ENCODE measurements at places on chromosomes 6 and 20.

DNA sequence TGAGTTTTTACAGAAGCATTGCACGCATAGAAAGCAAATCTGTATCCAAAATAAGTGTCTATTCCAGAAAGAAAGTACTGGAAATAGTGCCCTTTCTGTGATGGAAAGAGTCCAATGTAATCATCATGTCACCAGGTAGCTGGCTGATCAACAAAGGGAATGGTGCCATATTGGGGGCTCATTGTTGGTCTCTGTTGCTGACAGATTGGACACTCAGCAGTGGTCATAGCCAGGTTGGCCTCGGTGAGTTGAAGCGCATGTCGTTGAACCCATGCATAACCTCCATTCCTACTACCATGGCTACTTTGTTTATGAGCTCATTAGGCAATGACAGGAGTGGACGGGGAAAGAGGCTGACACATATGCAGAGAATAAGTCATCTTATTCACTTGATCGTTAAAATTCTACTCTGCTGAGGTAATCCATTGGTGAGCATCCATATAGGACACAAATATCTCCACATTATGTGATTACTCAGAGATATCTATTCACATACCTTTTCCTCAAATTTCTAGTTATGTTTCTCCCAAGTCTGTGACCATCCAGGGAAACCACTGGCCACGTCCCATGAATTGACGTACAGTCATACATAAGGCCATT lies 560.5 kb downstream of the HAO1 start:
- DNase-seq, result no peak

GRCh38 chr20:51159303-51159702 lies 136.4 kb upstream of the KCNG1 start:
- DNase-seq, result no peak

DNA sequence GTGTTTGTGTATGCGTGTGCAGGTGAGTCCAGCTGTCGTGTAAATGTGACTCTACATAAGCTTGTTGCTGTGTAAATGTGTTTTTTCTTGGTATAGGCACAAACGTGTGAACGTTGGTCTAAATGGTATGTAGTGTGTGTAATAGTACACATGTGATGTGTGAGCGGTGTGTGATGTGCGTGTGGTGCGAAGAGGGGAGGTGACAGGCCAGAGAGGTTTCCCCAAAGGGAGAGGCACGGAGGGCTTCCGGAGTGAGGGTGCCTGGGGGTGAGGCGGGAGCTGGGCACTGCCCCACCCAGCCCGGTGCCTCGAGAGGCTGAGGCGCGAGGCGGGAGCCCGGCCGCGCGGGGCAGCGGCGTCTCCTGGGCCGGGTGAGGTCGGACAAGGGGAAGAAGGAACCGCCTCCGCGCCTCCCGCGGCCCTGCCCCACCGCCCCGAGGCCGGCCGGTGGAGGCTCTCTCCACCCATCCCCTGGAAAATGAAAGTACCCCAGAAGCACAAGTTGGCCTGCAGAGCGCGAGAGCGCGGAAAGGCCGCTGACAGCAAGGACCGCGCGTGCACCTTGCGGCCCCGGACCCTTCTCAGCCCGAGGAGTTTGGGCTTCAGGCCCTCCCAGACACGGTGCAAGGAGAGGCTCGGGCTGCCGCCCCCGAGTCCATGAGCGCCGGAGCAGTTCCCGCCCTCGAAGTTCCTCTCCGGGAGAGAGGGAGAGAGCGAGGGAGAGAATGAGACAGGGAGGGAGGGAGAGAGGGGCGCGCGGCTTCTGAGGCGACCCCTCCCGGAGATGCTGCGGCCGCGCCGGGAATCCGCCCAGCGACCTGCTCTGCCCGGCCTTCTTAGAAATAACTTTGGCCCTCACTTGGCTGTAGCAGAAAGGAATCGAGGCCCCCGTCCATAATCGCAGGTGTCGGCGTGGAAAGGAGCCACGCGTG lies 43.2 kb upstream of the OSTM1 start:
- DNase-seq, result no peak

DNA sequence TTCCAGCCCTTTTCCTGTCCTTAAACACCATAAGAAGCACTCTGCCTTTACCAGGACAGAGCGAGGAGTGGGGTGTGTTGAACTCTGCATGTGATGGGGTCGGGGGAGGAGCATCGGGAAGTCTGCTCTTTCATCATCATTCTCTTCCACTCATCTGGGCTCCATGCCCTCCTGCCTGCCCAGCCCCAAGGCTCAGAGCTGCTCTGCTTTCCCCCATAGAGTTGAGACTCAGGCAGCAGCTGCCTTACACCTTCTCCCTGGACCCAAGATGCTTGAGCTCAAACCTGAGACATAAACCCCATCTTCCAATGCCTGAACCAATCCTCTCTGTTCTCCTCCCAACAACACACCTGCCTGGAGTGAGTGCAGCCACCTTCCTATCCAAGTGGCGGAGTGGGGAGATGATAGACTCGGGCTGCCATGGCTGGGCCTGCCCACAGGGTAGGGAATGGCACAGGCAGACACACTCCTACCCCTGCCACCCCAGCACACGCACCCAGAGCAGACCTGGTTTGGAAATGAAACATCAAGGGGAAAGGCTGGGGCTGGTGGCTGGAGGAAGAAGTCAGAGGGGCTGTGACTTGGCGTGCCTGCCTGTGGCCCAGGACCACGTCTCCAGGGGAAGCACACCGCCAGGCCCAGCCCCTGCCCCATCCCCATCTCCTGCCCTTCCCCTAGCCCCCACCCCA lies 28.4 kb downstream of the TFEB start:
- DNase-seq, result peak; percentile 38

- no peak for DNase-seq
These were observed 41.0 kb downstream of the GFOD1 start for GRCh38 chr6:13446381-13446780.

GRCh38 chr6:146355521-146356100 lies 188.0 kb upstream of the RAB32 start:
- no peak for DNase-seq

DNA sequence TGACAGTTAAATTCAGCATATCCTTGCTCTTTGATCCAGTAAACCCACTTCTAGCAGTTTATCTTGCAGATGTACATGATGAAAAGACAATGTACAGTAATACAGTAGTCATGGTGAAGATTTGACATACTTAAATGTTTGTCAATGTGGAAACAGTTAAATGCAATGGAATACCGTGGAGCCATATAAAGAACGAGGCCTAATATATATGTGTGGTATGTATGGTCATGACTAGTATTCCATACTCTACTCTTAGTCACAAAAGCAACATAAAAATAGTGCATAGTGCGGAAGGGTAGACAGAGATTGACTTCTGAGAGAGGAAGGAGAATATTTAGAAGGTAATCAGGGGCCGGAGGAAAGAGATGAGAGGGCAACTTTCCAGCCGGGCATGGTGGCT lies 70.7 kb upstream of the ARMC2 start:
- DNase-seq, result no peak

DNA sequence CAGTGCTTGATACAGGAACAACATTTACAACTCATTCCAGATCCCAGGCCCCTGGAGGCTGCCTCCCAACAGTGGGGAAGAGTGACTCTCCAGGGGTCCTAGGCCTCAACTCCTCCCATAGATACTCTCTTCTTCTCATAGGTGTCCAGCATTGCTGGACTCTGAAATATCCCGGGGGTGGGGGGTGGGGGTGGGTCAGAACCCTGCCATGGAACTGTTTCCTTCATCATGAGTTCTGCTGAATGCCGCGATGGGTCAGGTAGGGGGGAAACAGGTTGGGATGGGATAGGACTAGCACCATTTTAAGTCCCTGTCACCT lies 4.2 kb downstream of the PIM1 start:
- DNase-seq, result no peak

GRCh38 chr6:143699430-143699825 lies 21.7 kb downstream of the PHACTR2 start:
- DNase-seq, result no peak

DNA sequence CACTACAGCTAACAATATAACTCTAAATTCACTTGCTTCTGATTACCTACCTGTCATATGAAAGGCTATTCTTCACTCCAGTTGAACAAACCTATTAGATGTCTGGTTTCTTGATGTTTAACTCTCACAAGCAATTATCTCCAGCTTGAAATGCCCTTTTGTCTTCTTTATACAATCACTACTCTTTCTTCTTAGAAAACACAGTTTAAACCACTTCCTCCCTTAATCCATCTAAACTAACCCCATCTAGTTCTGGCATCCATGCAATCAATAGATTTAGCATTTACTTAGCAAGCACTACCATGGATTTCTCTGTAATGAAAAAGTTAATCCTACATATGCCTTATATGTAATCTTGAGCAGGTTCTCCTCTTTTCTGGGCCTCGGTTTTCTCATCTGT lies 127.3 kb downstream of the ATXN1 start:
- DNase-seq, result no peak

DNA sequence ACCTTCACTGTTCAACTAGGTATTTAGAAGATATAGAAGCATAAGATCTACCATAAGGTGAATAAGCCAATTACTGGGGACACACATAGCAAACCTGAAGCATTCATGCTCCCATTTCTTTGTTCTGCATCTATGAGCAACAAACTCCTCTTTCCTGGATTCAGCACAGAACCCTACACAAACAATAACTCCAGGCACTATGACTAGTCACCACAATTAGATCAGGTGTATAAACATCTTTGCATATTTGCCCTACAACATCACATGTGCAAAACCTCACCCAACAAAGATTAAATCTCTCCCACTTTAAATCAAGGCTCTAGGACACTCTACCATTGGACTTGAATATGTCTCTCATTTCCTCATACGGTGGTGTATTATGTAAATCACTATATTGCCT lies 652.3 kb downstream of the EPHA7 start:
- DNase-seq, result no peak

GRCh38 chr6:110410511-110410910 lies 4.9 kb downstream of the DDO start:
- DNase-seq, result no peak

DNA sequence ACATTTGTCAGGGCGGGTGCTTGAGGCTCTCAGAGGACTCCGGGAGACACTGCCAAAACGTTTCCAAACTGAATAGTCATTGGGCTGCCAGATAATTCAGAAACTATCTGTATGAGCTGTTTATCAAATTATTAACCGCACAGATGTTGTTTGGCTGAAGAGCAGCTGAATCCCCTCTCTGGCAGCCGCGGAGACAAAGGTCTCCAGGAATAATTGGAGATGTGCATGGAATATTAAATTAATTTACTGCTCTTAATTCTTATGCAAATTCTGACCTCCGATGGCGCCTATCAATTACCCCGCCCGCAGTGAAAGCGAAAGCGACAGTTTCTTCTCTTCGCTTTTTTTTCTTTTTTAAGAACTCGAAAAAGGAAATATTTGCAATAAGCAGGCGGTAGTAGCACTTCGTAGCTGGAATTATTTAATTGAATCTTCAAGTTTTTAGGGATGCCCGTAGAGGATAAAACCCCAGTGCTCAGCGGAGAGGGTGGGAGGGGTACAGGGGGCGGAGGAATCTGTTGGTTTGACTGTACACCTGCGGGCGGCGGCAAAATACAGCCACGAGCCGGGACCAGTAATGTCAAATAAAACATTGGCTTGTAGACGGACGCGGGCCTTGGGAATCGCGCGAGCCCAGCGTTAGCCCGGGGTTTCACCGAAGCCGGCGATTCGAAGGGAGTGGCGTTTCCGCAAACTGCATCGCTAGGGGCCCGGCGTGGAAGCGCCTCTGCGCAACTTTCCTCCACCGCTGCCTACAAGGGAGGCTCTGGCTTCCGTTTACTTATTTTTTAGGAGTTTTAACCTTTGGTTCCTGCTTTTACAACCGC lies 6.2 kb downstream of the LINC00237 start:
- peak; percentile 56 for DNase-seq

GRCh38 chr20:44211177-44212039 lies 837 bp upstream of the OSER1 start:
- DNase-seq, result no peak

DNA sequence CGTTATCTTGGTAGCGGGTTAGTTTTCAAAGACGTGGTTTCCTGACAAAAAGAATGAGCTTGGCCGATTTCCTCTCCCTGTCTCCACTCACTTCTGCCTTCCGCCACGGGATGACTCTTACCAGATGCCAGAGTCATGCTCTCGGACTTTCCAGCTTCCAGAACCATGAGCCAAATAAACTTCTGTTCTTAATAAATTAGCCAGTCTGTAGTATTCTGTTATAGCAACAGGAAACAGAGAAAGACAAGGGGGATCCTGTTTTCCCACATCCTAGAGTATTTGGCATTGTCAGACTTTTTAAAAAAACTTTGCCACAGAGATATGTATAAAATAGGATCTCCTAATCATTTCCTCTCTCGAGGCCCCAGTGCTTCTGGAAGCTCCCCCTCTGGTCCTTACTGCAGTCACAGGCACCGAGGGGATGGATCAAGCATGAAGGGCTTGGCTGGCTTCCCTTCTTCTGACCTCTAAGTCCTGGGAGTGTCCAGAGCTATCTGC lies 84.9 kb upstream of the NAA20 start:
- no peak for DNase-seq

- DNase-seq, result no peak
These were observed 3.6 kb upstream of the RALY start for GRCh38 chr20:33990075-33990474.

DNA sequence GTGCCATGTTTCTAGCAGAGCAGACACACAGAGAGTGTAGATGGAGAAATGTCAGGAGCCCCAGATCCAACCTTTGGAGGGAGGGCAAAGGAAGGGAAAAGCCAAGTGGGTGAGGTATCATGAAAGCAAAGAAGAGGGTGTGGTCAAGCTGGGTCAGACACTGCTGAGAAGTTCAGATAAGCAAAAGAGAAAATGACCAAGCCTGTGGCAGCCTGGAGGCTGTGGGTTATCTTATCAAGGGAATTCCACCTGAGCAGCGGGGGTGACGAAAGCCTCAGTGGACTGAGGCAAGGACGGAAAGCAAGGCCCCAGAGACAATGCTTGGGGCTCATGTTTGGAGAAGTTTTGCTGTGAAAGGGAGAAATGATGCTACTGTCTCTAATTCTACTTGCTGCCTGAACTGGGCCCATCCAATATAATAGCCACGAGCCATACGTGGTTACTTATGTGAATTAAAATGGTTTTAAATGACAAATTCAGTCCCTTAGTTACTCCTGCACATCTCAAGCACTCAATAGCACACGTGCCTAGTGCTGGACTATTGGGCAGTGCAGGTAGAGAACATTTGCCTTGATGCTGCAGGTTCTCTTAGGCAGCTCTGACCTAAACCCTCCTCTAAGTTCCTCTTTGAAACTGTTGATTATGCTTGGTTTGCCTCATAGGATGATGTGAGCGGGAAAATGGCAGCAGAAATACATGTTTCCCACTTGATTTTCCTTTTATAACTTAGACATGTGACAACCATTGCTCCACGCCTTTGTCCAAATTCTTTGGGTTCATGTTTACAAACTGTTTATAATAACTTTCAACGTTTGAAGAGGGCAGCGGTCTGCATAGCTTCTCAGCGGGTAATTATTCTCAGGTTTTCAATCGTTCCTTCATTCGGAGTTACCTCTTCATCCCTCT lies 63.7 kb downstream of the SLC22A23 start:
- DNase-seq, result no peak

- DNase-seq, result no peak
These were observed 43.6 kb downstream of the NHLRC1 start for GRCh38 chr6:18078866-18079265.

DNA sequence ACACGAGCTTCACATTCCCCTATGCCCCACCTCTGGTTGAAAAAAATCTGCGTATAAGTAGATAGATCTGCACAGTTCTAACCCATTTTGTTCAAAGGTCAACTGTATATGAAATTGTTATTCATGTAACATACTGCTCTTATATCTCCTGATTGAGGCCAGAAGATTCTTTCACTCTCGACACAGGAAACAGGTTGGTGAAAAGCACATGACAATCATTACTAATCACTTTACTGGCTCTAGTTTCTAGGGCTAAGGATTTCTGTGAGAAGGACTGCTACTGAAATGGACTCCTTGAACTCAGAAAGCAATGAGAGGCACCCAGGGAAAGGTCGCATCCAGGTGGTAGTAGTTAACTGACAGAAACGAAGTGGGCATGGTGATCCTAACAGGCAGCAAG lies 21.7 kb downstream of the PDSS2 start:
- no peak for DNase-seq
